ENCODE measurements at places on chromosomes 4 and X. TPM values are rescaled to one million over a fixed set of nuclear protein-coding genes. Genes with fewer than 3 reads are reported as not detected.

Gene CXCL13
- total RNA-seq = not detected

GRCh38 chrX:153818571-153819383 is 11.6 kb downstream of the PDZD4 start:
- no peaks in the 10 kb centered on the region for H3K36me3 ChIP-seq
- DNase-seq = peak; percentile 24
- H3K27ac ChIP-seq = no peak overlapping the region
- H3K4me1 ChIP-seq = no peaks in the 10 kb centered on the region
- no peaks in the 10 kb centered on the region for H3K27me3 ChIP-seq

Gene CXCL3
- 28.9 TPM for total RNA-seq

Gene ATP1B4
- total RNA-seq = not detected

DNA sequence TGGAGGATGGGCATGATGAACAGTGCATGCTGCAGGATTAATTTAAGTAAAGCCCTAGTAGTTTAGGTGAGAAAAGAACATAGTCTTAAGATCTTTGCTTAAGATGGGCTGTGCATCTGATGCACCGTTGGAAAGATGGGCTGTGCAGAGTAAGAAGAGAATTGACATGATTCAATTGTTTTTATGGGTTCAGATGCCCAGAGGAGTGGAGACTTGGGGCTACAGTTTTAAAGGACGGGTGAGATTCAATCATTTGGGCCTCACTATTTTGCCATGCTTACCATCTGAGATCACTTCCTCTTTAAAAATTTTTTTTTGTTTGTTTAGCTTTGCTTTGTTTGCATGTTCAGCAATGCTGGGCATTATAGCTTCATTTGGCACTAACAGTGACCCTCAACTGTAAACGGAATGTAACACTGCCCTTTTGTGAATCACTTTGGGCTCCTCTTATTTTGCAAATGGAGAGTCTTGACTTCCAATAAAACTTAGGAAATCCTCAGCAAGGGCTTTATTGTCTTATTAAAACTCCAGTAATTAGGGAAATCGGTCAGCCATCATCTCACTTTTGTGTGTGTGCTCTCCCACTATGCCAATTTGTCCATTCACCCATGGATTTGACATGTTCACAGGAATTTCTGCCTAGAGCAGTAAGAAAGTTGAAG is 216.1 kb upstream of the TLL1 start:
- no peaks in the 10 kb centered on the region for H3K27me3 ChIP-seq
- no peaks in the 10 kb centered on the region for H3K36me3 ChIP-seq
- DNase-seq = peak; percentile 77
- peak overlapping the region; percentile 78 for H3K27ac ChIP-seq
- H3K4me3 ChIP-seq = no peak overlapping the region
- H3K4me1 ChIP-seq = peaks cover 16% of the 10 kb centered on the region

All from PC-3 (cell line).